ENCODE measurements at places on chromosomes 6 and 20.
A peak's percentile ranks its signal among the peaks of the same experiment; 100 is the strongest.

DNA sequence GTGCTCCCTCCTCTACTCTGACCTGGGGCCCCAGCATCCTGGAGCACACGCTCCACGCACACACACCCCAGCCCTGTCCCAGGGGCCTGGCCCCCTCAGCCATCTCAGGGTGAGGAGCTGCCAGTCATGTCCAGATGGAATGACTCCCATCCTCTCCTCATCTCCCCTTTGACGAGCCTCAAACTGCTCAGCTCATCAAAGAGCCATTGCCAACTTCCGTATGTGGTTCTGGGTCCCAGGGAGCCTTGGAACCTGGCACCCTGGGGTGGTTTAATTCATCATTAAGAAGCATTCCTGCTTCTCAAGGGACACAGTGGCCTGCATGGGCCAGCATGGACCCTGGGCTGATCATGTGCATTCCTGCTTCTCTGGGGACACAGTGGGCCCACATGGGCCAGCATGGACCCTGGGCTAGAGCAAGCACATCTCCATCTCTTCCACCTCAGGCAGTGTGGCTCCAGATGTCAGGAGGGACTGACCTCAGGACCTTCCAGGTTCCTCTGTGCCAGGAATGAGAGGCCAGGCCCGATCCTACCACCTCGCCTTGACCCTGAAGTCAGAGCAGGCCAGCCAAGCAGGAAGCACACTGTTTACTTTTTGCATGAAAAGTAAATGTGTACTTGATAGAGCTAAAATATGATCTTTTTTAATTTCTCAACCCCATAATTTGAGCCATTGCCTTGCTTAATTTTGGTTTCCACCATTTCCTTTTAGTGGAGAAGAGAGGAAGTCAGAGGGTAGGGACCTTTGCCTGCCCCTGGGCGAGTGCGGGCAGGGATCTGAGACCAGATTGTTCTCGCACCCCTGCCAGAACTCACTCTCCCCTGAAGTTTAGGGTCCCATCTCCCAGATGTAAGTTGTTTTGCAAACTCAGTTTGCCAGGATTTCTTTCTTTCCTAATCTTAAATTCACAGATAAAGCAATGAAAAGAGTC is 26.1 kb downstream of the SPATA2 start:
- no peaks in the 10 kb centered on the region for H3K27me3 ChIP-seq
- DNase-seq, result no peak
- H3K27ac ChIP-seq, result no peak overlapping the region
- no peak overlapping the region for H3K4me3 ChIP-seq
- H3K4me1 ChIP-seq, result peaks cover 13% of the 10 kb centered on the region

DNA sequence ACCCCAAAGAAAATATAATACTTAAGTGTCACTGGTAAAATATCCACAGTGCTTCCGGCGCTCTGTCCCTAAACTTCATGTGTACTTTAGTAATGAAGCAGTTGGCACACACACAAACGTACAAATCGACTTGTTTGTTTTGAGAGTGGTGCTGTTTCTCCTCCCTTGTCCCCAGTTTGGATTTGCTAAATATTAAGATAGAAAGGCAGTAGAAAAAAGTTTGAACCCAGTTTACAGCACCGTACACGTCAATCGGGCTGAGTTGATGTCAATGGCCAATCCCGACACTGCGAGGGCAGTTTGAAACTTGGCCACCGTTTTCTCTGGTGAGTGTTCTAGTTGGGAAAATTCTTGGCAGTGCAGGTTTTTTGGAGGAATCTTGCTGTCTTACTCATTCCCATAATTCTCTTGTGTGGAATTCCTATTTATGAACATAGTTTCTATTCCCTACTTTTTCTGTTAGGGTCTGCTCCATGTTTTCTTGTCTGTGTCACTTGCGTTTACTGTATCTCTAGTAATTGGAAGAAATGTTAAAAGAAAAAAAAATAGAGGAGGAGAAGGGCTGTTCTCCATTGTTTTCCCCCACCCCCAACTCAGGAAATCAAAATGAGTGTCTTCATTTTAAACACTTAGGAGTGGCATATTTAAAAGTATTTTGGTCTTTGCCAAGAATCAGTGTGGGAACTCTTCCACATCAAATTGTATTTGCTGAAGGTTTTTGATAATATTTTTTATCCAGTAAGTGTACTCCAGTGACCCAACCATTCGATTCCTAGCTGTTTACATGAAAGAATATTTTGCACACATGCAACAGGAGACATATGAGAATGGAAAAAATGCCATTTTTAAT is 72.3 kb downstream of the OR2B2 start:
- no peaks in the 10 kb centered on the region for H3K27me3 ChIP-seq
- no peaks in the 10 kb centered on the region for H3K36me3 ChIP-seq
- DNase-seq, result peak; percentile 77

DNA sequence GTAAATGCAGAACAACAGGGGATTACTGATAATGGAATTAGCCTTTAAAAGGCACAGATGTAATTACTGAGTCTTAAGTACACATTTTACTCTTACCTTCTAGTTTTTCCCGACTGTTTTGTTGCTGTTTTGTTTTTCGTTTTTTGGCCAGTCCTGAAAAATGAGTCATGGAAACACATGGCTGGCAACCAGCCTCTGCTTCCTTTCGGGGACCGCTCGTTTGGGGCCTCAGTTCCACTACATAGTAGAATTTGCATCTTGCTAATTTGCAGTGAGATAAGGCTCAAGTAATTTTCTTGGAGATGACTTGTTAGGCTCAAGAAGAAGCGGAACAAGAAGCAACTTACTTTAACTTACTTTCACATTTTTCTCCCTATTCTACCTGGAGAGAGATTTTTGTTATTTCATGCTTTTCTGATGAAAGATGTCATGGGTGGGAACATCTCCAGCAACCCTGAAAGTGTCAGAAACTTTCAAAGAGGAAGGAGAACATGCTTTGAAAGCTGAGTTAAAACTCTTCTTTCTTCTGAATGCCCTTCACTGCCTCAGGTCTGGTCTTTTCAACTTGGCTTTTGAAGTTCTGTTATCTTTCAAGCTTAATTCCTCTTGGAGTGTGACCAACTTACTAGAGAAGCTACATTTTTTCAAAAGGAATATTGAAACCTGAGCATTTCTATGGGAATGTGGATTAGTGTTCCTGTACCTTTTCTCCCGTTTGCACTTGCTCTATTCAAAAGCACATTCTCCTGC is 71.5 kb upstream of the HDAC2 start:
- H3K4me3 ChIP-seq, result no peak overlapping the region
- H3K4me1 ChIP-seq, result no peaks in the 10 kb centered on the region
- H3K27me3 ChIP-seq, result no peaks in the 10 kb centered on the region

GRCh38 chr6:144171406-144171805 is 21.1 kb downstream of the STX11 start:
- H3K27ac ChIP-seq, result no peak overlapping the region
- H3K4me1 ChIP-seq, result no peaks in the 10 kb centered on the region
- no peaks in the 10 kb centered on the region for H3K36me3 ChIP-seq
- no peak for DNase-seq
- H3K27me3 ChIP-seq, result no peaks in the 10 kb centered on the region

DNA sequence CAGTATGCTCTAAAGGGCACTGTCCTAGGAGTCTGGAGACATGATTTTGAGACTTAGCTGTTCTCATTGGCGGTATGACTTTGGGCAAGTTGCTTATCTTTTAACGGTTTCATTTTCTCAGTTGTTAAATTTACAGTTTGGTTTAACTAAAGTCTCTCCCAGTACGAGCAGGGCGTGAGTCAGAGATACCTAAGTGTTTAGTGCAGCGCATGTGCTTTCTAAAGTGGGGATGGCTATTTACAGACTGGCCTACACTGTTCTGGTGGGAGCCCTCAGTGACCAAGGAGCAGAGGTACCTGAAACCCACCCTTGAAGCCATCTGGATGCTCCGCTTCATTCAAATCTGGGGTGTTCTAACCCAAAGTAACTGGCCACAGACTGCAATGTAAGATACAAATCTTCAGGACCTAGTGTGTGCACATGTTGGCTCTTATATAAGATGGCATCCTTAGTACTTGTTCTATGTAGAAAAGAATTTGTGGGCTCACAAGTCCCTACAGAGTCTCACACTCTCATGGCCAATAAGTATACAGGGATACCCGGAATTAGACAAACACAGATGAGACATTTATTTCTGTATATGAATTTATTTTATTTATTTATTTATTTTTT is 10.7 kb downstream of the MSH5 start:
- DNase-seq, result no peak
- no peaks in the 10 kb centered on the region for H3K27me3 ChIP-seq
- peaks cover 2% of the 10 kb centered on the region for H3K36me3 ChIP-seq
- H3K4me3 ChIP-seq, result no peak overlapping the region
- H3K27ac ChIP-seq, result no peak overlapping the region

DNA sequence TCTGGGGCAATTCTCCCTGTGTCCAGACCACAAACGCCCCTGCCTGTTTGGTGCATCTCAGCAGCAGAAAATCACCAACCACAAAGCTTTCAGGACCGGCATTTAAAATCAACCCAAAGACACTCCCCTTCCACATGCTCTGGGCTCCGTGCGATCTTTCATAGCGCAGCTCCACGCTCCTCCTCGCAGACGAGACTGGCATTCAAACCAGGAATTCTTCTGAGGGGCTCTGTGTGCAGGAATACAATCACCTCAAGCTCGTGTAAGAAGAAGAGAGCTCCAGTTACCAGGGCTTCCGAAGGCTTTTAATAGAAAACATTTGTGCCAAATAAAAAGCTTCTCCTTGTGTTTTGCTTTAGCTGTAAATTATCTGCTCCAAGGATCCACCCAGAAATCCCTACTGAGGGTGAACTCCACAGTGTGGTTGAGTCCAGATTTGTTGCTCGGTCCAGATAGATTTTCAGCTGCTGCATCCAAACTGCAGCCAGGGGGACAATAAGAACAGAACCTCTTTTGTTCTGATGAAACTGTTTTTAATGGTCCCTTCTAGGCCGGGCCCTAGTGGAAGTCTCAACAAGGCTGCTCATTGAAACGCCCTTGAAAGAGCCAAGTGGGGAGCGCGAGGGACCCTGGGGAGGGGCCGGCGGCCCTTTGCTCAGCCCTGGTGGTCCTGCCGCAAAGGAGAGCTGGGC is 16.4 kb upstream of the BMP7 start:
- H3K27ac ChIP-seq, result no peak overlapping the region
- DNase-seq, result no peak
- H3K4me3 ChIP-seq, result no peak overlapping the region
- H3K36me3 ChIP-seq, result no peaks in the 10 kb centered on the region

- H3K27me3 ChIP-seq, result no peaks in the 10 kb centered on the region
- DNase-seq, result peak; percentile 94
- H3K4me1 ChIP-seq, result no peaks in the 10 kb centered on the region
- peak within 1 kb of the TSS; percentile 93 for H3K27ac ChIP-seq
- peak within 1 kb of the TSS; percentile 68 for H3K4me3 ChIP-seq
Observed at GRCh38 chr6:116511424-116512110, at the start of gene CALHM5. CALHM5 (plus strand) TSS chr6:116511639; CDS start chr6:116511697, 58 bp downstream.

- peak overlapping the region; percentile 84 for H3K4me3 ChIP-seq
- peak; percentile 19 for DNase-seq
- peaks cover 3% of the 10 kb centered on the region for H3K36me3 ChIP-seq
Observed at GRCh38 chr6:37433657-37434271, 743 bp downstream of the CMTR1 start.

GRCh38 chr20:18851629-18852028 is 38.0 kb downstream of the SCP2D1 start:
- no peaks in the 10 kb centered on the region for H3K4me1 ChIP-seq
- H3K27me3 ChIP-seq, result no peaks in the 10 kb centered on the region
- H3K27ac ChIP-seq, result no peak overlapping the region

DNA sequence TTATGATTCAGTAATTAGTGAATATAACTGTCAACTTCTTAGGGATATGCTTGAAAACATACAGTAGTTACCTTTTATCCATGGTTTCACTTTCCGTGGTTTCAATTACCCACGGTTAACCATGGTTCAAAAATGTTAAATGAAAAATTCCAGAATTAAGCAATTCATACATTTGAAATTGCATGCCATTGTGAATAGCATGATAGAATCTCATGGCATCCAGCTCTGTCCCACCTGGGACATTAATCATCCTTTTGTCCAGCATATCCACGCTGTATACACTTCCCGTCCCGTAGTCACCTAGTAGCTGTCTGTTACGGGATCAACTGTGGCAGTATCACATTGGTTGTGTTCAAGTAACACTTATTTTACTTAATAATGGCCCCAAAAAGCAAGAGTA is 781.7 kb upstream of the CITED2 start:
- H3K4me3 ChIP-seq, result no peak overlapping the region
- no peak overlapping the region for H3K27ac ChIP-seq
- DNase-seq, result no peak

Measured in fibroblast of lung (primary cell).